SK-N-SH treated with all-trans-retinoic acid at 6 μM for 48 hours (cell line): ENCODE measurements at places on chromosomes 2 and 18.

- ATAC-seq = peak; percentile 35; the same call in 1 of the 3 replicates
These were observed 284.7 kb upstream of the VWC2L start for GRCh38 chr2:214126135-214126534.

- peak; percentile 21; the same call in 1 of the 3 replicates for ATAC-seq
These were observed 184.7 kb downstream of the EIPR1 start for GRCh38 chr2:3192920-3193319.

DNA sequence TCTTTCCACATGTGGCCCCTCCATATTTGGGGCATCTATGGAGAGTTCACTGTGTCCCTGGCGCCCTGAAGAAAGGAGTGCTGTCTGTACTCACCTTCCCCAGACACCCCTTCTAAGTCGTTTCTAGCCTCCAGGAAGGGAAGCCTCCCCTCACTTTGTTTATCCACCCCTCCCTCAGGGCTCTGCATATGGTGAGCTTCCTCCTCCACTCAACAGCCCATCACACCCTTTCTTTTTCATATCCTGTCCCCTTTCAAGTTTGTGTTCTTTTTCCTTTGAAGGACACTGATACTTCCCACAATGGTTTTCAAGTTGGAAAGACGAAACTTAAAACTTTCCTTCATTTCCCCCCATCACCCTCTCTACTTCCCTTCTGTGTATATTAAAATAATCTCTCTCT lies 291.4 kb upstream of the POU3F3 start:
- ATAC-seq = no peak

DNA sequence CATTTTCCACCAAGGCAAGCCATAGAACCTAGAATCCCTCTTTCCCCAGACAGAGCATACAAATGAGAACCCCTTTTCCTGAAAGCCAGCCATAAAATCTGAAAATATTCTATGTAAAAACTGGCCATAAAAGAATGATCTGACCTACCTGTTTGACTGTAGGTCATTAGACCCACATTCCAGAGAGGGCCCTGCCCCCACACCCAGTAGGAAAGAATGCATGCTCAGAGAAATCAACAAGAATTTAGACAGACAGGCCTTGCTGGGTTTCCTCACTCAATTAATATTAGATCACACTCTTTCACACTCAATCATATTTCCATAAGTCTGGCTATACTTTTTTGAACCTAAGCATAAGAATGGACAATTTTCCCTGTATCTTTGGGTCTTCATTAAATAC lies 929.5 kb downstream of the ERBB4 start:
- ATAC-seq = no peak

GRCh38 chr2:129056309-129056958 lies 737.8 kb upstream of the HS6ST1 start:
- no peak for ATAC-seq

DNA sequence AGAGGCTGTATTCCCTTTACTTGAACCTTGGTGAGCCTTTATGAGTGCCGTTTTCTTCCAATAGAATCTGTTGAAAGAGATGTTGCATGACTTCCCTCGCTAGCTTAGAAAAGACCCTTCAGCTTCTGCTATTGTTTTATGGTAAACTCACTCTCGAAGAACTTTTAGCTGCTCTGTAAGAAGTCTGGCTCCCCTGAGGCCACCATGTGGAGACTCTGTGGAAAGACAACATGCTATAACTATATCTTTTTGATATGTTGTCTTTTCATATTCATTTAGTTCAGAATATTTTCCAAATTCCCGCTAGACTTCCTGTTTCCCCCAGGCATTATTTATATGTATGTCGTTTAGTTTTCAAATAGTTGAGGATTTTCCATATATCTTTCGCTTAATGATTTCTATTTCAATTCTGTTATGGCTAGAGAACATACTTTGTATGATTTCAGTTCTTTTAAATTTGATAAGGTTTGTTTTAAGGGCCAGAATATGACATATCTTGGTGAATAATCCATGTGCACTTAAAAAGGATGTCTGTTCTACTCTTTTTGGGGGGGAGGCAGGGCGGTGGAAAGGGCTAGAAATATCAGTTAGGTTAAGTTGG lies 64.1 kb downstream of the PTPN4 start:
- peak; percentile 67 for ATAC-seq

DNA sequence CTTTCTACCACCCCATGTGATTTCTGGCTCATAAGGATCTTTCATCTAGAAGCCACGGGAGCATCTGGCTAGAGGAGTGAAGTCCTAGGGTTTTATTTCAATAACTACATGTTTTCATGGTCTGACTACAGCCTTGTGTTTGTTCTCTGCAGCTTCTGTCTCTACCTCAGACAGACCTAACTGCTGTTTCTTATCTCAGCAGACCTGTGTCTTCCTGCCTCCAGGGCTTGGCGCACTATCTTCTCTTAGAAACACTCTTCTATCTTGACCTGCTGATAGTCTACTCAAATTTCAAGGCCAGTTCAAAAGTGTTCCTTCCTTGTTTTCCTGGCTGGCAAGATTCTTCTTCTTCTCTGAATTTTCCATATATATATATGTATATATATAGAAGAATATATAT lies 11.0 kb upstream of the TRIB2 start:
- no peak for ATAC-seq

DNA sequence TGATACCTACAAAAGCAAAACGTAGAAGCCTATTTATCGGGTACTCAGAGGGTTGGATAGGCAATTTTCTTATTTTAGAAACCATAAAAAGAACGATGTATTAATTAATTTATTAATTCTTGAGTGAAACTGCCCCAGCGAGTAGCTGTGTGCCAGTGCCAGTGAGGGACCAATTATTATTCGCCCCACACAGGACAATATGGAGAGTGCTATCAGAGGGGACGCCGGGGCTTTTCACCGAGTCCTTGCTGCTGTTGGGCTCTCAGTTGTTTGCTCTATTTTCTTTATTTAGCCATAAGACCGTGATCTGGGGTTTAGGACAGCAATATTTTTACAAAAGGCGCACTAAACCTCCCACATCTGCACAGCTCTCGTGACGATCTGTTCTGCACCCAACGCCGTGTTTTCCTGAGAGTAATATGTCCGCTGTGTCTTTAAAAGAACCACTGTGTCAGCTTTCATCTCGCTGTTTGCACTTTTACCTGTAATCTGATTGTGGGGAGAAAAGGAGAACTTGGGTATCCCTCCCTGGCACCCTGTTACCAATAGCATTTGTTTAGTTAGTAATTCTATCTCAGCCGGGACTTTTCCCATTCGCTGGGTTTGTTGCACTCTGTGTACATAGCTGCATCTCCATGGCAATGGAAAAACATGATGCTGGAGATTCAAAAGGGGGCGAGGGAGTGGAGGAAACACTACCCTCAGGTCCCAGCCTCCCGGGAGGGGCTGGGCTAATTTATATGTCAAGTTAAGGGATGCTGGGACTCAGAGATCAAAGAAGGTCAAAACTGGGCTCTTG lies 30.1 kb upstream of the ZNF516 start:
- ATAC-seq = peak; percentile 84

GRCh38 chr2:47063538-47063930 lies 91.6 kb downstream of the STPG4 start:
- ATAC-seq = no peak
